ENCODE measurements at places on chromosomes 2 and 18. TPM values are rescaled to one million over a fixed set of nuclear protein-coding genes. Genes with fewer than 3 reads are reported as not detected.
A peak's percentile ranks its signal among the peaks of the same experiment; 100 is the strongest.

Gene SLC9A4
- total RNA-seq: not detected

Gene PPM1B
- 16.9 TPM for total RNA-seq

Gene RNU2-63P
- total RNA-seq: not detected

Gene TEX44
- total RNA-seq: not detected

DNA sequence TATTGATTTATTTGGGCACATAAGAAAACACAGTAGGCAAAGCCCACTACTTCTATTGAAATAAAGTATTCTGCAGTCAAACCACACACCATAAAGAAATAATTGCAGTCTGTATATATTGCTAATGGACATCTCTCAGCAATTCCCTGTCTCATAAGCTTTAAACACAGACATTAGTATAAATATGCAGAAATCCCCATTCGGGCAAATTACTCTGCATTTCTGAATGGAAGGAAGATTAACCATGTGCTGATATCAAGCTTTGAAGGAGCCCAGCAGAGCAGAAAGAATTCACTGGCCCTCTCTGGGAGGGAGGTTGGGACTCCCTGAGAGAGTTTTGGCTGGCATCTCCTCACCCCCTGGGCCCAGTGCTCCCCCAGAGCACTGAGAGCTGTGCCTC lies 269.6 kb downstream of the ATAD2B start:
- no peak for DNase-seq

DNA sequence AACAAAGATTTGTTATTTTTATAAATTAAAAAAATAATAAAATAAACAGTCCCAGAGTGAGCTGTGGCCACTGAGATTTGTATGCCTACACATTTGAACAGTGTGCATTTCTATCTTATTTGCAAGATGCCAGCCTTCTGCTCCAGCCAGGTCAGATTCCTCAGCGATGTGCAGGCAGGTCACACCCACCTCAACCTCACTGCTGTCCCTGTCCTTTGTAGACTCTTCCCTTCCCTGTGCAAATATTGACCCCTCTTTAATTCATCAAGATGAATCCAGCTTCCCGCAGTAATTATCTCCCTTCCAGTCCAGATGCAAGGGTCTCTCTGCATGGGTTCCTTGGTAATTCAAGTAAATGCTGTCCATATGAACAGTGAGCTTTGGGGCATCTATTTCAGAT lies 256.2 kb downstream of the PIEZO2 start:
- DNase-seq: no peak

GRCh38 chr18:59927246-59927825 lies 27.5 kb downstream of the PMAIP1 start:
- DNase-seq: no peak

DNA sequence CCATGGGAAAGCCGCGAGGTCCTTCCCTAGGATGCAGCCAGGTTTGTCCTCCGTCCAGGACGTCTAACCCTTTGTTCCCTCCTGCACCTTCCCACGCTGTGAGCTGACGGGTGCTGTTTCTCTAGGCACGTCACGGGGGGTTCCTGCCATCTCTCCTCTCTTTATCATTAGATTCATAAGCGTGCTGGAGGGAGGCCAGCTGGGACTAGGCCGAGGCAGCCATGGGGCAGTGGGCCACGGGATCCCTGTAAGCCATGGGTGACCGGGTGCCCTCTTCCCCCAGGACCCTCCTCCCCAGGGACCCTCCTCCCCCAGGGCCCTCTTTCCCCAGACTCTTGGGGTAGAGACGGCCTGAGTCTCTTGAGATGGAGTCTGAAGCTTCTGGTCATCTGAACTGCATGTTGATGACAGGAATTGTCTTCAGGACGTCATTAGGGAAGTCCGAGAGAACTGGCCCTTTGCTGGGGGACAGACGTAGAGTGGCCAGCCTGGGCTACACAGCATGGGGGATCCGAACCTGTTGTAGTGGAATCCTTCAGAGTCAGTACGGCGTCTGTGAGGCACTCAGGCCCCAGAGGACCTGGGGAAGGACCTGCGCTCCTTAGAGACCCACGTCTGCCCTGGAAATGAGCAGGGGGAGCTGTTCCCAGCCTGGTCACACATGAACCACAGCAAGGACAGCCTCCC lies 108.1 kb downstream of the TPO start:
- DNase-seq: no peak

- DNase-seq: no peak
Measured at GRCh38 chr2:78061732-78062131, 539.6 kb upstream of the LRRTM4 start.

DNA sequence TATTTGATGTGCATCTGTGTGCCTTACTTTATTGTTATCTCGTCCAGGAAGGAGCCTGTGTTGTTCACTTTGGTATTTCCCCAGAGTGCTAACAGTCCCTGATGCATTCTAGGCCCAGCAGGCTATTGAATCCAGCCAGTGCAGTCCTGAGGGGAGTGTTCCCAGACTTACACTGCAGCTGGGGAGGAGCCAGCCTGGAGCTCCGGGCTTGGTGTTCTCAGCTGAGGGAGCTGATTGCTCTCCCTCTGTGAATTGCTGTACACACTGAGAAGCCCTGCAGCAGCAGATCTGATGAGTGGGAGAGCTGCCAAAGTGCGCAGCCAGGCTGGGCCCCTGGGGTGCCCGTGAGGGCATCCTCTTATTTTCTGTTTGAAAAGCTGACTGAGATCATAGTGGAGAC lies 159.2 kb downstream of the GALNT3 start:
- peak; percentile 50 for DNase-seq

DNA sequence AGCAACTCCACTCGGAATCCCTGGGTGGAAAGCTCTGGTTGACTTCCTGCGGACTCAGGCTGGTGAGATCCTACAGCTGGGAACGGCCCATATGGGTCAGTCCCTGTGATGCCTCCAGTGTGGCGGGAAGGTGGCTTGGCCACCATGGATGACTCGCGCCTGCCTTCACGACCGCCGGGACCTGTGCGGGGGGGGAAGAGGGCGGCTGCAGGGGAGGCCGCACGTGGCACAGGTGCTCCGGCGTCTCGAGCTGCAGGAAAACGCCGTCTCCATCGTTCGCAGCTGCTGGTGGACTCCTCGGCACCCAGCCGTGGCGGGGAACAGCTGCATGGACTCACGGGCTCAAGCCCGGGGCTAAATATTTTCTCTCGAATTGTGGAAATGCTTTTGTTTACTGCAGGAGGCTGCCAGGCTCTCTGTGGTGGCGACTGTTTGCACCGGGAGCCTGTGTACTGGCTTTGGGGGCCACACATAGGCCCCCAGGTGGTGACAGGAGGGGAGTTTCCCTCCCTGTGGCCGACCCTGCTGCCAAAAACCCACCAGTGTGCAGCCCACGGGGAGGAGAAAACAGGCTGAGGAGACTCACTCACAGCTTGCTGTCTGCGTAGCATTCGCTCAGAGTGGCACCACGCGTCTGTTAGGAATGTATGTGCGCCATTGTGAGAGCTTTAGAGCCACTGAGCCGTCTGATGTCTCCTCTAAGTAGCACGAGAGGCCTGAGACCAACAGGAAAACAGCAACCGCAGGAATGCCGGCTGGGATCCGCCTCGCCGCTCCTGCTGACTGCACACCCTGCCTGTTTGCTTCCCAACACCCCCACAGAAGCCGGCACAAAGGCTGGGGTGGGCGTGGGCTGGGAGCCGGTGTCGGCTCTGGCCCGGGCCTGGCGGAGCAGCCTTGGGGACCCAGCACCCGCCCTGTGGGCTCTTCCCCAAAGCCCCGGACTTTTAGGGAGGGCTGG lies 89.2 kb downstream of the NFATC1 start:
- DNase-seq: peak; percentile 89

DNA sequence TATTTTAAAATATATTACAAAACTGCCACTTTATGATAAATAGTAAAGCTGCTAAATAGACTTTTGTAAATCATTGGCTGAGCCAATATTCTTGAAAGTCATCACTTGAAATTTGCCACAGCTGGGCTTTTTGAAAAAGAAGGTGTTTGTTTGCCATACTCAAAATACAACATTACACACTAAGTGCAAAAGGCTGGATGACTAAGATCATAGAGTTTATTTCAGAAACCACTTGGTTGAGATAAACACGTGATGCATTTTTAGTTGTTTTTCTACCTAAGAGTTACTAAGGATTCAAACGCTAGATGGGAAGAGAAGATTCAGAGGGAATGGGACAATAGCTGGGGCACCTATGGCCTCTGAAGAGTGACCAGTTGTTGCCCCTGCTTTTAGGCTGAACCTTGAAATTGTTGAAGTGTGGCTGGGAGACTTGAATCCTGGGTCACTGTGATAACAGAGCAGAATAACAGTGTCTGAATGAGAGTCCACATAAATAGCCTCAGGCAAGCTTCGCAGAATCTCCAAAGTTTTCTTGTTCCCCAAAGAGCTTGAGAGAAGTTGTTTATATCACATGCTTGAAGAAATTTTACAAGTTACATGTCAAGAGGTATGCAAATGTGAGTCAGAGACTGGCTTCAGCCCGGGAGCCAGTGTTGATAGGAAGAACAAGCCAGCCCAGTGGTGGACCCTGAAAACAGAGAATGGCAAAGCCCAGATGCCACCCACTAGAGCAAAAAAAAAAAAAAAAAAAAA lies 409.8 kb downstream of the GPD2 start:
- peak; percentile 83 for DNase-seq

DNA sequence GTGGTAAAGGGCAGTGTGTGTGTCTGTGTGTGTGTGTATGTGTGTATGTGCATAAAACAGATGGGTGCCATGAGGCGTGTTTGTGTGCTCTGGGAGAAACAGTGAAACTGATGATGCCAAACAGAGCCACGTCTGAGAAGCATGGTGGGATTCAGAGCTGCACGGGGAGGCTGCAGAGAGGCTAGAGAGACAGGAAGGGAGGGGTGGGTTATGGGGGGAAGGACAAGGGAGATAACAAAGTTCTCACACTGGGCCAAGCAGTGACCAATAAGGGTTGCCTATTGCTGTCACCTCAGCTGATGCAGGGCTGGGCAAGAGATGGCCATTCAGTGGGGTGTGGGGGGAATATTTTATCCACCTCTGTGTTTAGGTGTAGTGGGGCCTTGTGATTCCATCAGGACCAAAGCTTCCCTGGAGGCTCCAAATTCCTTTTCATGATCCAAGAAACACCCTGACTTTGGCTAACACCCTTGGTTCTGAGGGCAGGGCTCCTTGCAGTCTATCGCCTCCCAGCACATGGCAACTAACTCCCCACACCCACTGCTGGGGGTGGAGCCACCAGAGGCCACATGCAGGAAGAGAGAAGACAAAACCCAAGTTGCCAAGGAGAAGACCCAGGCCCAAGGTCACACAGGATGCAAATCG lies 54.2 kb upstream of the POMC start:
- no peak for DNase-seq

GRCh38 chr2:207122651-207123334 lies 43.0 kb downstream of the KLF7 start:
- no peak for DNase-seq

- DNase-seq: no peak
Measured at GRCh38 chr2:138124521-138124920, 160.2 kb downstream of the HNMT start.

GRCh38 chr2:7146151-7146550 lies 228.9 kb downstream of the RNF144A start:
- no peak for DNase-seq

- no peak for DNase-seq
Measured at GRCh38 chr2:231514951-231515297, 15.3 kb downstream of the NMUR1 start.

DNA sequence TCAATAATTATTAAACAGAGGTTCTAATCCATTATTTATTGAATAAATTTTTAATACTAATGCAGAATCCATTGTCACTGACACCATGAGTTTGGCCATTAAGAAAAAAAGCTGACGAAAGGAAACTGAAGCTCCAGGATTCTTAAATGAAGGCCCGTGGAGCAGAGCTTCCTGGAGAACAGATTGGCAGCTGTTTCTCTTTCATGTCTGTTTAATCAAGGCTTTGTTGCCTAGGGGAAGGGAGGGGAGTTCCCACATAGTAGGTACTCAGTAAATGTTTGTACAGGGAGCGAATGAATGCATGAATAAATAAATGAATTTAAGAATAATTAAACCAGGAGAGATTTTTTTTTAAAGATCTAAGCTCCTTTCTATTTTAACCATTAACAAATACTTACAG lies 315.1 kb upstream of the KLHL29 start:
- no peak for DNase-seq

DNA sequence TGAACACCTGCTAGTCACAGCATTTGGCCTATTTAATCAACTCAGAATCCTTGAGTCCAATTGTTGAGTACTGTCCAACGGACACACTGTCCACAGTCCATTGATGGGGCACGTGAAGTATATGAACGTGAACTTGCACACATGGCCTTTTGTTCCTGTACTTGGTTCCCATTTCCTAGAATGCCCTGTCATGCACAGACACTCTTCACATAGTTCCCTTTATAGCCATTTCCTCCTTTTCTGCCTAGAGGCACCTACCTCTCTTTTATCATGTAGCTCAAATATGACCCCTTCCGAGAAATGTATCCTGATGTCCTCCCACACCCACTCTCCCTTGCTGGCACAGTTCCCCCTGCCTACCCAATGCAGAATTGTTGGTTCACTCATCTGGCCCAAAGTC lies 8.7 kb upstream of the CRYGA start:
- no peak for DNase-seq

DNA sequence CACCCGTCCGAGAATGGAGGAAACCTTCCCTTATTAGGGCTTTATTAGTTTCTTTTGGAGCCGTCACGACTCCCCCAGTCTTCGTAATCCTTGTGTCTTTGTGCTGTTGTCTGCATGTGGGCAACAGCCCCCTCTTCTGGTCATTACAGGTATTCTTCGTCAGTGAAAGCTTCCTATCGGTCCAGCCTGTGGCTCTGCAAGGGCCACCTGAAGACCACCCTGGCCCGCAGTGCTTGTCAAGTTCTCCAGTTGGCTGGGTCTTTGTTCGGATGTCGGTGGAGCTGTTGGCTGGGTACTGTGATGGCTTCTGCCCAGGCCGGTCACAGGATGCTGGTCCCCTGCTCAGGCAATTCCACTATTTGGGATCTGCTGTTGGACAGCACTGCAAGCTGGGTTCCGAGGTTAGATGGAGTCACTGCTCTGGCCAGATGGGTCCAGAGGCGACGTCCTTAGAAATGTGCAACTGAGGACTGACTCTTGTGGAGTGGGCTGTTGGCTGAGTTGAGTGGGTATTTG lies 19.2 kb downstream of the E2F6 start:
- peak; percentile 15 for DNase-seq

GRCh38 chr2:31138037-31138962 lies at the start of gene GALNT14:
Gene GALNT14 (minus strand): TSS chr2:31138440. CDS start chr2:31138086, 354 bp downstream.
- peak; percentile 21 for DNase-seq

GRCh38 chr18:59724103-59724502 lies 26.9 kb upstream of the CCBE1 start:
- no peak for DNase-seq

DNA sequence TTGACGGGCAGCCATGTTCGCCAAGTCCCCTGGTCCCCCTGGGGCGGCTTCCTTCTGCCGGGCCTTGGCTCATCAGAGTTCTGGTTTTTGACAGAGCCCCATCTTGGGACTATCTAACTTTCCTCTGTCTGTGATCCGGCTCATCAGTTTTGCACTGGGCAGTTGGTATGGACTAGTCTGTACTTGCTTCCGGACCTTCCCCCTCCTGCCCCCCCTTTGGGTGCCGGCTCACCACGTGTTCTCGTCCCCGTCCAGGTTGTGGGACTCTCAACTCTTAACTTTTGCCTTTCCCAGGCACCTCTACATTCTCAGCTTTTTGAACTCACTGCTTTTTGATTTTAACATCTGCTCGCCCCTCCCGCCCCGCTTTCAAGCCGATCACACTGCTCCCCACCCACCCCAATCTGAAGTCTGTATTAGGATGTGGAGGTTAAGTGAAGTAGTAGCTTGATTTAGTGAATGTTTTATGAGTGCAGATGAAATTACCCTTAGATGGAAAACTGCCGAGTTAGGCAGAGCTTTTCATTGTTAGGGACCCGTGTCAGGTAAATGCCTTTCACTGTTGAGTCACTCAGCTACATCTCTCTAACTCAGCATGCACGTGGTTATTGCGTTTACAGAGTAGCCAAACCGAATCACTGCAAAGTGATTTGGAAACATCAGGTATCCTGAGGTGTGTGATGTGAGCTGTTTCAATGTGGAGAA lies 874 bp downstream of the WDR43 start:
- no peak for DNase-seq
